ENCODE measurements at places on chromosomes 3 and 15.
A peak's percentile ranks its signal among the peaks of the same experiment; 100 is the strongest.

- DNase-seq, result no peak
These were observed 134.4 kb downstream of the WNT5A start for GRCh38 chr3:55352668-55353067.

DNA sequence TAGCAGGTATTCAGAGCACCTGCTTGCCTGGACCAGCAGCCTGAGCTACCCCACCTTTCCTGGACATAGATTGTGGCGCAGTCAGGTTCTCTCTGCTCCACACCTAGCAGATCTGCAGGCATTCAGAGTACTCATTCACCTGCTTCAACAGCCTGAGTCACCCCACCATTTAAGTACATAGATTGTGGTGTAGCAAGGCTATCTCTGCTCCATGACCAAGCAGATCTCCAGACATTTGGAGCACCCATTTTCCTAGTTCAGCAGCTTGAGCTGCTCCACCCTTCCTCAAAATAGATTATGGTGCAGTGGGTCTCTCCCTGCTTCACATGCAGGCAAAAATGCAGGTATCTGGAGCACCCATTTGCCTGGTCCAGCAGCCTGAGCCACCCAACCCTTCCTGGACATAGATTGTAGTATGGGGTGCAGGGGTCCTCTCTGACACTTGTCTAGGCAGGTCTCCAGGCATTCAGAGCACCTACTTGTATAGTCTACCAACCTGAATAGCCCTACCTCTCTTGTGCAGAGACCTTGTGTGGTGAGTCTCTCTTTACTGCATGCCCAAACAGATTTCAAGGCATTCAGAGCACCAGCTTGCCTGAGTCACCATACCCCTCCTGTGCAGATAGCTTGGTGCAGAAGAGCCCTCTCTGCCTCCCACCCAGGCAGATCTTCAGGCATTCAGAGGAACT, 466.0 kb upstream of the THBS1 start:
- DNase-seq, result no peak

GRCh38 chr3:11779626-11780025, 67.1 kb downstream of the TAMM41 start:
- no peak for DNase-seq

DNA sequence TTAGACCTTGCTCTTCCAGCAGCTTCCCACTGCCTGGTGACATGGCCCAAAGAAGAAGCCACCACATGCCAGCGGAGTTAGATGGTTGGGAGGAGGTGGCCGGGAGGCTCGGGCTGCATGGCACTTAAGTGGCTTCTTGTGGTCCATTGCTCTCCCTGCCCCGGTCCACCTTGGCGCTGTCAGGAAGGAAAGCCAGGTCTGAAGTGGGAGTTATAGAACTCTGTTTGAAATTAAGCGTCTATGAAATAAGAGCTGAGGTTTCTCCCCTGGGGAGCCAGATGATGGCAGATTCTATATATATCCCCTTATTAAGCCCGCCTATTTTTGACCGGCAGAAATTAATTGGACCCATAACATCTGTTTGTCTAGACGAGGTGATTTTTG, 61.2 kb downstream of the ITGA11 start:
- no peak for DNase-seq

- DNase-seq, result no peak
These were observed 128.5 kb upstream of the RBMS3 start for GRCh38 chr3:29152379-29152778.

DNA sequence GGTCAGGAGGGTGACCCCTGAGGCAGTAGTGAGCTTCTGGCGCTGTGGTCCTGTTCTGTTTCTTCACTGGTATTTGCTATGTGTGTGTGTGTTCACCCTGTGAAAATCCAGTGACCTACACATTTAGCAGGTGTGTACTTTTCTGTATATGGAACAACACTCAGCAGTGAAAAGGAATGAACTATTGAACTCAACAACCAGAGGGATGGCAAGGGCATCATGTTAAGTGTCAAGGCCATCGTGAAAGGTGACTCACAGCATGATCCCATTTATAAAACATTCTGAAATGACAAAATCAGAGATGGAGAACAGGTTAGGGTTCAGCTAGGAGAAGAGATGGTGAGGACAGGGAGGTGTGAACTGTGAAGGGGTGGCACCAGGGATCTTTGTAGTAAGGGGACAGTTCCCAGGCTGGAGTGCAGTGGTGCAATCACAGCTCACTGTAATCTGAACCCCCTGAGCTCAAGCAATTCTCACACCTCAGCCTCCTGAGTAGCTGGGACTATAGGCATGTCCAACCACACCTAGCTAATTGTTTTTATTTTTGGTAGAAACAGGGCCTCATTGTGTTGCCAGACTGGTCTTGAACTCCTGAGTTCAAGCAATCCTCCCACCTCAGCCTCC, 10.0 kb upstream of the RAB43 start:
- DNase-seq, result no peak

GRCh38 chr3:15557511-15557946, 36.0 kb upstream of the COLQ start:
- DNase-seq, result peak; percentile 42

DNA sequence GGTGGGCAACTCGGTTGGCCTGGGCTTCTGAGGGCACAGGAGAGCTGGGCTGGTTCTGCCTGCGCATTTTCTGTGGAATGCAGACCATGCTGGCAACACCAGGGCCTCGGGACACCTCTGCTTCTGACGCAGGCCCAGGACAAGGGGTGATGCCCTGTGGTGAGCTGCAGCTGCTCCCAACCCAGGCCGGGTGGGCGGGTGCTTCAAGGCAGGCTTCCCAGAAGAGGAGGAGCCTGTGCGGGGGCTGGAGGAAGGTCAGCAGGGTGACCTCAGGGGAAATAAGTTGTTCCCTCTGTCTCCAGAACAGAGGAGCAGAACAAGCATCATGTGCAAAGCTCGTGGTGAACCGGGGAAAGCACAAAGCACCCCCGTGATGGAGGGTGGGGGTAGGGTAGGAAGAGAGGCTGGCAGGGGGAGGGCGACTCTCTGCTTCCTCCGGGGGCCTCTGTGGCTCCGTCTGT, 11.0 kb upstream of the PLXNA1 start:
- DNase-seq, result no peak

DNA sequence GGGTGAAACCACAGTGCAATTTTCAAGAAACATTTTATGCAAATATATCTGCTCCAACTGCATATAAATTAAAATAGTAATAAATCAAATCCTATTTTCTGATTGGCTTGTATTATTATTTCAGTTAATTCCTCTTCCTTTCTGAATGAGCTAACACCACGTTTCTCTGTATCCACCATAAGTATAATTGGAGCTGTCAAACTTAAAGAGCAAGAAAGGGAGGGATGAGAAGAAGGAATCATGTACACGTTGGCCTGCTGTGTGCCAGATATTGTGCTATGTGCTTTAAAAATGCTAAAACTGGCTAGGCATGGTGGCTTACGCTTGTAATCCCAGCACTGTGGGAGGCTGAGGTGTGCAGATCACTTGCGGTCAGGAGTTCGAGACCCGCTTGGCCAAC, 180.0 kb downstream of the MAGI1 start:
- no peak for DNase-seq

GRCh38 chr15:66078196-66078928, 175.2 kb downstream of the MEGF11 start:
- no peak for DNase-seq

- no peak for DNase-seq
These were observed 303.4 kb upstream of the ROPN1 start for GRCh38 chr3:124295362-124295761.

- no peak for DNase-seq
These were observed 299.5 kb downstream of the NSUN3 start for GRCh38 chr3:94362393-94362792.

- DNase-seq, result no peak
These were observed 12.5 kb upstream of the B3GALNT1 start for GRCh38 chr3:161117646-161118045.

DNA sequence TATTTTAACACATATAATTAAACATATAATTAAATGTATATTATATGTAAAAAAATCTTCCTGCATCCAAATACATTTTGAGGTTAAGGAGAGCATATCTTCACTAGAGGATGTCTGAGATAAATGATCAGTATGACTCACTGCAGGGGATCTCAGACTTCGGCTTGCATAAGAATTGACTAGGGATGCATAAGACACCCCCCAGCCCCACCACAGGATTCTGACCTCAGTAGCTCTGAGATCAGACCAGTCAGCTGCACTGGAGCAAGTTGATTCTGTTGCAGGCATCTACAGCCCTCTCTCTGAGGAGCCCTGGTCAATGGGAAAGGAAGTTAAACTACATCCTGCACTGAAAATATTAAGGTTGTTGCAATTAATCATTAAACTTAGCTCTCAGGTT, 29.0 kb upstream of the TBC1D21 start:
- DNase-seq, result no peak

- peak; percentile 15 for DNase-seq
These were observed 665 bp downstream of the GLB1 start for GRCh38 chr3:33096093-33096868.

GRCh38 chr3:44992555-44993470, 16.8 kb downstream of the EXOSC7 start:
- DNase-seq, result no peak
